ENCODE measurements at places on chromosomes 1 and 21.

- DNase-seq, result no peak
Measured at GRCh38 chr21:42135386-42136052, 64.4 kb downstream of the UMODL1 start.

GRCh38 chr1:231233735-231234417, 7.1 kb upstream of the GNPAT start:
- no peak for DNase-seq

- no peak for DNase-seq
Measured at GRCh38 chr1:112502826-112503225, 5.9 kb upstream of the WNT2B start.

- no peak for DNase-seq
Measured at GRCh38 chr21:43364851-43365424, 62.0 kb downstream of the SIK1 start.

DNA sequence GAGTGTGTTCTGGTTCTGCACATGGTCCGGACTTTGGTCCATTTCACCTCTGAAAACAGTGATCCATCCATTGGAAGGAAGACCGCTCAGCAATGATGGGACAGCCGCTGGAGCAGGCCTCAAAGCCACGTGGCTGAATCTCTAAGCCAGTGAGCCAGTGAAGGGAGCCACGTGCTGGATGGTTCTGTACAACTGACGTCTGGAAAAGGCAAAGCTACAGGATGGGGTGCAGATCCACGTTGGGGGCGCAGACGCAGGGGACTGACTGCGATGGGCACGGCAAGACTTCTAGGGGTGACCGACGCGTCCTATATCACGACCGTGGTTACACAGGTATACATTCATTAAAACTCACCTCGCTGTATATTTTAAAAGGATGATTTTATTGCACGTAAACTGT, 10.2 kb upstream of the ARHGEF16 start:
- no peak for DNase-seq

DNA sequence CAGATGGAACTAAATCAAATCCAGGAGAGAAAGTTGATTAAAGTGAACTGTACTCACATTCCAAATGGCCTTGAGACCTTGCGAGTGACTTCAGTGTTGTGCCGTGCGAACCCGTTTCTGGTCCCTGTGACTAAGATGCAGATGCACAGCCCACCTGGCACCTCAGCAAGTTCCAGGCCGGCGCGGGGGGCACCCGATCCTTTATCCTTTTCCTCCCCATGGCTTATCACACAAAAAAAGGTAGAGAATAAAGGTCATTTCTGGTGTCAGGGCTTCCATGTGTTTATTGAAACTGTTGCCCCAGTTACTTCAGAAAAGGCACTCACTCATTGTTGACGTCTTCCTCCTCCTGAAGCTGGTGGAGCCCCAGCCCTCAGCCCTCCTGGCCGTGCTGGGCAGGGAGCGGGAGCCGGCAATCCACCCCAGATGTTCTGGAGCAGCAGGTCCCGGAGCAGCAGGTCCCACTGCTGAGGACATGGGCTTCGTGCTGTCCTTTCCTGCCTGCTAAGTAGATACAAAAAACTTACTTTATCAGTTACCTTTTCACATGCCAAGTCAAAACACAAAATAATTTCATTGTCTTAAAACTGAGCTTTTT, 53.0 kb downstream of the PCNT start:
- DNase-seq, result no peak

- no peak for DNase-seq
Measured at GRCh38 chr21:41068496-41068895, 99.5 kb upstream of the BACE2 start.

DNA sequence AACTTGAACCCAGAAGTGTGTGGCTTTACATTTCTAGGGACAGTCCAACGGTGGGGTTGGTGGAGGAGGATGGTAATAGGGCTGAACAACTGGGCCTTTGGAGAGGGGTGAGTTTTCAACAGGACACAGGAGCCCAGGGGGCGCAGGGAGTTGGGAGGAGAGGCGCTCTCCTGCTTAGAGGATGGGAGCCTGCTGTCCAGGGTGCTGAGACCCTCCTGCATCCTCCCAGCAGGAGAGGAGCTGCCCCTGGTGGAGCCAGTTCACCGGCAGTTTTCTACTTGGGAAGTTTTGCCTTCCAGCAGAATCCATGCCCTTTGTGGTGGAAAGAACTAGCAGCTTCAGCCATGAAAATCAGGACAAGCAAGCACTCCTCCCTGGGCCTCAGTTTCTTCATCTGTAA, 8.6 kb downstream of the KCNC4 start:
- DNase-seq, result no peak

GRCh38 chr1:234933475-234933874, 195.2 kb downstream of the TOMM20 start:
- peak; percentile 77 for DNase-seq

DNA sequence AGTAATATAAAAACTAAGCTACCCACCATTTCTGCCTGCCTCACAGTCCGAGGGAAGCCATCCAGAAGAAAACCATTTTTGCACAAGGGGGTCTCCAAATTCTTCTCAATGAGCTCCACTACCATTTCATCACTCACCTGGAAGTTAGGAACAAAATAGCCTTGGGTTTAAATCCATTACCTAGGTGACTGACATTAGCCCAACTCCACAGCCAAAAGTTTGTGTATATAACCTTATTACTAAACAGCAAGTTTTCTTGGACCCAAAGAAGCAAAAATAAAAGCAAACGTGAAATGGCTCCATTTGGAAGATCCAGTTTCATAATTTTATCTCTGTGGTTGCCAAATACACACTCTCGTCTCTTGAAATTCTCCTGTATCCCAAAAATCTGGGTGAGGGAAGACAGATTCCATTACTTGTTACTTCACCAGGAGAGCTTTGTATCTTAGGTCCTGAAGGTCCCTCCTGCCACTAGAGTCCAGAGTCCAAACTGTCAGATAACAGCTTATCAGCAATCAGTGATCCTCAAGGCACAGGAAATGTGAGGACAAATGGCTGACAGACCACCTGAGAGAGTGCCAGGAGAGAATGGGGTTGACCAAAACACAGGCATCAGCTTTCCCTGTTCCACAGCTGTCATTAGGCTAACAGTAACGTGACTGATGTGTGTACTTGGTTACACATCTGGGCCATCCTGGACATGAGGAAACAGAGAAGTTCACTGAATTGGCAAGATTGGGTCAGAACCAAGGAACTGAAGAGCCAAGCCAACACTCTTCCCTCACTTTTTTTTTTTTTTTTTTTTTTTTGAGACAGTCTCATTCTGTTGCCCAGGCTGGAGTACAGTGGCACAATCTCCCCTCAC, 14.9 kb downstream of the AK2 start:
- no peak for DNase-seq

DNA sequence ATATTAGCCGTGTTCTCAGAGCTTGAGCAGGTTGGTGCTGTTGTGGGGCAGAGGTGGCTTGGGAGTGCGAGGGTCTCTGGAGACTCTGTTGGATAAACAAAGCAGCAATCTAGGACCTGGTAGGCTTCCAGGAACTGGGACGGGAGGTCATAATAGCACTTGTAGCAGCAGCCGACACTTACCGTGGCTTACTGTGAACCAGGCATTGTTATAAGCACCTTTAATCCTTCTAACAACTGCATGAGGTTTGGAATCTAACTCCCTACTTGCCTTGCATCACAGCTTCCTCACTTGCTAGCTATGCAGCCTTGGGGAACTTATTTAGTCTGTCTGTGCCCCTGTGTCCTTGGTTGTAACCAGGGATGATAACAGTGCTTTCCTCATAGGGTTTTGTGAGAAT, 94.9 kb downstream of the NAV1 start:
- DNase-seq, result no peak

DNA sequence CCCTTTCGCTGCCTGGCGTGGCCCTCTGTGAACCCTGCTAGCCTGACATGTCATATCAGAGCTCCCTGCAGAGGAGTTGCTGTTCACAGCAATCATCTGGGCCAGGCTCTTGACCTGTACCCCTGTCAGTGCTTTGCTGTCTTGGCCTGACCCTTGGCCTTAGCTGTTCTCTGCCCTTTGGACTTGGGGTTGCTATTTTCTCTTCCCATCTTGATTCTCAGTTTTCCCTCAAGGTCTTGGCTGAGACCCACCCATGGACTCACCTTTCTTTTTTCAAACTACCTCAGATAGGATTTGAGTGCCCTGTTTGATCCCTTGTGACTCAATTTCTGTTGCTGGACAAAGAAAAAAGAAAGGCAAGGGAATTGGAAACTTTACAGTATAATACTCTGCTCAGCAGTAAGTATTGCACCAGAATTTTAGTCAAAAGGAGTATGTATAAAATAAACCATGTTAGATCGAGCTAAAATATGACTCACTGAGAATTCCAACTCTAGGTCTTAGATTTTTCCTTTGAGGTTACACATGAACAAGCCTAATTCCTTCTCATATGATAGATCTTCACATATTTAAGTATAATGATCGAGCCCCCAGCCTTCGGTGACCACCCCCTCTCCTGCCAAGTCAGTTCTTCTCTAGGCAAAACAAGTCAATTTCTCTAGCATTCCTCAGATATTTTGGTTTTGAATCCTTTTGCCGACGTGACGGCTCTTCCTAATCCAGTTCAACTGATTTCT, 110.5 kb downstream of the NGF start:
- DNase-seq, result no peak

DNA sequence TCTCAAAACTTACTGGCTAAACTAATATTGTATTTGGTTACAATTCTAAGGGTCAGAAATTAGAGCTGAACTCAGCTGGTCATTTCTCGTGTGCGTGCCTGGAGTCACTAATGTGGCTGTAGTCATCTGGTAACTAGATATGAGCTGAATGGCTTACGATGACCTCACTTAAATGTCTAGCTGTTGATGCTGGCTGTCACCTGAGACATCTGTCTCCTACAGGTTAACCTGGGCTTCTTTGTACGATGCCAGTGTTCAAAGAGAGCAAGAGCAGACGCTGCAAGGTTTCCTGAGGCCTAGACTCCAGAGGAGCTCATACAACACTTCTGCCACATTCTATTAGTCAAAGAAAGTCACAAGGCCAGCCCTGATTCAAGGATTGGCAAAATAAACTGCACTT, 17.1 kb upstream of the ALG6 start:
- no peak for DNase-seq

GRCh38 chr1:157292302-157292701, 154.1 kb upstream of the ETV3 start:
- no peak for DNase-seq

GRCh38 chr1:160567858-160568682, 11.2 kb downstream of the CD84 start:
- peak; percentile 88 for DNase-seq

DNA sequence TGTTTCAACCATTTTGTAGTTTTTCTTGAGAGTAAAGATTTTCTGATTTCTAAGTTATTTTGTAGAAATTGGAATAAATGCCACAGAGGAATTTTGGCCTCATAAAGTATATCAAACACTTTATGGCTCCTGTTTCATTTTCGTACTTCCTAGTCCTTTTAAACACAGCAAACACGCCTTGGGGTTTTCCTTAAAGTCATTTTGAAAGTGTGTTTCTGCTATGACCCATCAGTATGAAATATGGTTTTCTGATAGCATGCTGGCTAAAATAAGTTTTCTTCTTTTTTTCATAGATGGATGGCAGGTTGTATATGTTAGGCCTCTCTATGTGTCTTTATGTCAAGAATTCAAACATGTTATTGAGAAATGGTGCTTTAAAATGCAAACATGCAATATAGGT, 940.1 kb upstream of the TMPRSS15 start:
- DNase-seq, result no peak

- DNase-seq, result no peak
Measured at GRCh38 chr1:115529216-115529897, 112.4 kb upstream of the VANGL1 start.

DNA sequence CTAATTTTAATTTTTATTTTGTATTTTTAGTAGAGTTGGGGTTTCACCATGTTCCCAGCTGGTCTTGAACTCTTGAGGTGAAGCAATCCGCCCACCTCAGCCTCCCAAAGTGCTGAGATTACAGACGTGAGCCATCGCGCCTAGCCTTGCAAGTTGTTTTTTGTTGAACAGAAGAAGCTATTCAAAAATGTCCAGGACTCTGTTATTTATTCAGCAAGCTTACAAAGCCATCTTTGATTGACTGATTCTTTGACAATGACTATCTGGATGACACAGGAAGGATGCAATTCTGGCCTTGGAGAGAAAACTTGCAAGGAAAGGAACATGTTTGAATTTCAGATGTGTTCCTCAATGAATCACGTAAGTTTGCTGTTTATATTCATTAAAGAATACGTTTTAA, 63.5 kb downstream of the MAP3K7CL start:
- DNase-seq, result no peak
